NCI-H774 (cell line): ENCODE measurements at places on chromosomes 3 and 15.

- DNase-seq = no peak
Observed at GRCh38 chr3:143763564-143764162, 84.6 kb downstream of the SLC9A9 start.

DNA sequence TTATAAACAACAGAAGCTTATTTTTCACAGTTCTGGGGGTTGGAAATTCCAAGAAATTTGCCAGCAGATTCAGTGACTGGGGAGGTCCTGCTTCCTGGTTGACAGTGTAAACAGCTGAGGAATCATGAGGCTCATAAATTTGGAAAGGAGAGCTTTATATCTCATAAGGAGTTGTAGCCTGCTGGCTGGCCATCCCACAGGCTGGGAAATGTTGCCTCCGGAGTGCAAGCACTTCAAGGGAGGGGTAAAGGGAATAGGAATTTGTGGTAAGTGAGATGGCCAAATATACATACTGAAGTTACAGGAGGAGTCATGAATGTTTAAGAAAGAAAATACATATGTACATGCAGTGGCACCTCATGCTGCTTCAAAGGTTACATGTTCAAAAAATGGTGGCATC, 217.2 kb upstream of the CBLB start:
- DNase-seq = no peak

DNA sequence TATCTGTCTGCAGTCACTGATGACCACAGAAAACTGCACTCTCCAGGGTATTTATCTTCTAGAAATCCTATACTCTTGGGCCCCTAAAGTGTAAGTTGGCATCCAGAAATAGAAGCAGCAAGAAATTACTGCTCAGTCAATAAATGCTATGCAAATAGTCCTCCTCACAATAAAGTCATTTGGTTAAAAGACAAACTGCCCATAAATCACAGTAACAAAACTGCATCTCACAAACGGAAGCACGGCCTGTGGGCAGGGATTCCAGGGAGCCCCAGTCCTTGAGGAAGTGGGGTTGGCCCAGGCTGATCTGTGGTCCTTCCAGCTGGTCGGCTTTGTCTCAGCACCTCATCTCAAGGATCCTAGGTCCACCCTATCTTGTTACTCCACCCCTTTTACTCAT, 29.7 kb upstream of the SPATA12 start:
- DNase-seq = no peak

GRCh38 chr3:26074080-26074479, 284.2 kb downstream of the OXSM start:
- no peak for DNase-seq

DNA sequence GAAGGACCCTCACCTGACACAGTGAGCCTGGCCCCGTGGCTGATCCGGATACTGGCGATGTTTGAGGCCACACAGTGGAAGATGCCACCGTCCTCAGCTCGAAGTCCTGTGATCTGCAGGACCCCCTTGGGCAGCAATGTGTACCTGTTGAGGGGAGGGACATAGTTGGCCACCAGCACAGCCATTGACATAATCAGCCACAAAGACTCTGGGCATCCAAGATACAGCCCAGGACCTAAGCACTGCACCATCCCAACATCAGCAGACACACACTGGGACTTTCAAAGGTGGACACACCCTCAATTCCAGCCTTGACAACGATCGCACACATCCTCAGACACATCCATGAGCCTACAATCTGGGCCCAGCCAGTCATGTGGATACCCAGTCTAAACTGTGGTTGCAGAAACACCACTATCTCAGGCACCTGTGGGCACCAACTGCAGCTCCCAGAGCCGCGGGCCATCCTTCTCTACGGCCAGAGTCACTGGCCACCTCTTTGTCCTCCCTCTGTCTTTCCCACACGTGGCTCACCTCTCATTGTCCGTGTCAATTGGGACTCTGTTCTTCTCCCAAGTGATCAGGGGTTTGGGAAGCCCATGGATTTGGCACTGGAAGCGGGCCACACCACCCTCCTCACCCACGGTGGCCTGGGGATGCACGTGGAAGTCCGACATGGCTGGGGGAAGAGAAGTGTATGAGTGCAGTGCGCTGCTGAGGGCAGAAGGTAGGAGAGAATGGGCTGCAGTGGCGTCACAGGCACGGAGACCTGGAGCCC, 31.0 kb downstream of the RNU5B-1 start:
- DNase-seq = no peak

DNA sequence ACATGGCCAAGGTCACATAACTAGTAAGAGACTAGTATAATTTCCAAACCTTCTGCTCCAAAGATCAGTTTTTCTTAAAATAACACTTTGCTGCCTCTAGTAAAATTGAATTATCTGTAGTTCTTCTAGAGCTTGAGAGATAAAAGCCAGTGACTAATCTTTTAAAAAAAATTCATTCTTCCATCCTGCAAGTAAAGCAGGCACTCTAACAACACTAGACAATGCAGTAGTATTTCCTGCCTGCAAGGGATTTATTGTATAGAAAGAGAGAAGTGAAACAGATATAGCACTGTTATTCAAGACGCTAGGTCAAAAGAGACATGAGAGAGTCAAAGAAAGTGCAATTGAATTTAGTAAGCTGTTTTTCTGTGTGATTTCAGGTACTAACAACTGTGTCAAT, 159.5 kb upstream of the TBC1D5 start:
- no peak for DNase-seq

- DNase-seq = no peak
Observed at GRCh38 chr15:90213122-90213817, 12.1 kb downstream of the SEMA4B start.

GRCh38 chr15:57236561-57237300, 139.6 kb upstream of the CGNL1 start:
- DNase-seq = no peak

GRCh38 chr15:96354731-96355567, 24.4 kb downstream of the NR2F2 start:
- no peak for DNase-seq

- DNase-seq = no peak
Observed at GRCh38 chr15:51641490-51642130, 19.0 kb upstream of the DMXL2 start.

GRCh38 chr3:36906504-36907149, 38.2 kb downstream of the TRANK1 start:
- DNase-seq = no peak

- DNase-seq = peak; percentile 22
Observed at GRCh38 chr15:57595011-57595866, 3.5 kb downstream of the MYZAP start.

- peak; percentile 63 for DNase-seq
Observed at GRCh38 chr3:72255791-72256559, 471.0 kb upstream of the PROK2 start.
